ENCODE measurements at places on chromosomes 3 and 15.

DNA sequence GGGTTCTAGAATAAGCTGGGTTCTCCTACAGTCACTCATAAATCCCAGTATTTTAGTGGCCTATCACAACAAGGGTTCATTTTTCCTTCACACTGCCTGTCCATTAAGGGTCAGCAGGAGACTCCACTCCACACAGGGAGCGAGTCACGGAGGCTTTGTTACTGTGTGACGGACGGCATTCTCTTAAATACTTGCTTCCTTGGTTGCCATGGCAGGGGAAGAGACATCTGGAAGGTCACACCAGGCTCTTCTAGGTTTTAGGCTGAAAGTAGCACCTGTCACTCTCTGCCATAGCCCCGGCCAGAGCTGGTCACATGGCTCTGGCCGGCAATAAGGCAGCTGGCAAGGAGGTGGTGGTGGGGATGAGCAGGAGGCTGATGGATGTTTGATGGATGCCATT lies 89.4 kb upstream of the ANKRD34C start:
- no peak for DNase-seq

DNA sequence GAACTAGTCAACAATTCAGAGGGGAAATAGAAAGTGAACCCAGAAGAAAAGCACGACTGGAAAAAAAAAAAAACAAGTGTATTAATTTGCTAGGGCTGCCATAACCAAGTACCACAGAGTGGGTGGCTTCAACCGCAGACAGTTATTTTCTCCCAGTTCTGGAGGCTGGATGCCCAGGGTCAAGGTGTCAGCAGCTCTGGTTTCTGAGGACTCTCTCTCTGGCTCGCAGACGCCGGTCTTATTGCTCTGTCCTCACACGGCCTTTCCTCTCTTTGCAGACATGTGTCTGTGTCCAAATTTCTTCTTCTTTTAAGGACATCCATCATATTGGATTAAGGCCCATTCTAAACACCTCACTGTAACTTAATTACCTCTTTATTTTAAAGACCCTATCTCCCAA lies 291.8 kb downstream of the XXYLT1 start:
- DNase-seq = no peak

- no peak for DNase-seq
Measured at GRCh38 chr15:99402014-99402729, 150.9 kb downstream of the LRRC28 start.

DNA sequence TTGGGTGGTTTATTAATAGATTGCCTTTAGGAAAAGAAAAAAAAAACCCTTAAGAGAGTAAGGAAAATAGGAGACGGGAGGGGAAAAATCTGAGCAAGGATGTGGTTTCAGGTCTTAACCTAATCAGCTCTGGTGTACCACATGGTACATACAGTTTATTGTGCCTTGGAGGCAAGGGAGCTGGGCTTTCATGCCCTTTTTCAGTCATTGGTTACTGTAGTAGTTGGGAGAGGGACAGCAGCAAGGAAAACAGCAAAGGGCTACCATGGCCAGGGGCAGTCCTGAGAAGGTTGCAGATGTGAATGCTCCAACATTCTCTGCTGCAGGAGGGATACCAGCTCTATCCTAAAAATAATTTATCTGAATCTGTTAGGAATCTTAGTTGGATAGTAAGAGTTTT lies 5.9 kb downstream of the CMC1 start:
- DNase-seq = no peak

DNA sequence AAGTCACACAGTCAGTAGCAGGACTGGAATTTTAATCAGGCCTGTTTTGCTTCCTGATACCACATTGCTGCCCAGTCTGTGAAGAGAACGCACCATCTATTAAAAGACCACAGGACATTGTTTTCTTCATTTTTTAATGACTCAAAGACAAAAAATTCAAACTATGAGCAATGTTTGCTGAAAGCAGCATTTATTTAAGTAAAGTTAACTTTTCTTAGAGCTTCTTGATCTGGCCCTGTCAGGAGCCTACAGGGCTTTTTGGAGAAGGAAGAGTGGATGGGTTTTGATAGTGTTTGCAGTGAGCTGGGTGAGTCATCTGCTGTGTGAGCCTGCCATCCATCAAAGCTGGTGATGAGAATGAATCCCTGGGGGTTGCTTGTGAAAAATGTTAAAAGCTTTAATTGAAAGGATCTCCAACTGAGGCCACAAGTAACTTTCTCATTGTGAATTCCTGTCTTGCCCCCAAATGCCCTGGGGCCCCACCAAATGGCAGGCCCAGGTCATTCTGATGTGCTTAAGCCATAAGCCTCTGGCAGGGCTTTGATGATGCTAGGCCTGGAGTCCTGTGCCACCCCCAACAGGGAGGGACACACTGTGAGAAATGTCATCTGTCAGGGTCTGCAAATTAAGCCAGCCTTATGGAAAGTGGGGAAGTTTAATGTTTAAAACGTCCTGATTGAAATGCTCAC lies 136.2 kb upstream of the PFN2 start:
- DNase-seq = no peak

GRCh38 chr3:40739971-40740370 lies 215.2 kb downstream of the ZNF621 start:
- no peak for DNase-seq

- DNase-seq = no peak
Measured at GRCh38 chr15:70461017-70461416, 302.3 kb downstream of the UACA start.

GRCh38 chr3:34408088-34408487 lies 609.7 kb downstream of the PDCD6IP start:
- no peak for DNase-seq

All from stimulated activated CD4-positive, alpha-beta T cell treated with anti-CD3 and anti-CD28 coated beads, TNF-alpha, amount 100 ng/mL, for 24 hours (primary cell).